ENCODE measurements at places on chromosomes 1 and 21.

GRCh38 chr1:65812065-65812464 lies 19.4 kb downstream of the PDE4B start:
- DNase-seq, result peak; percentile 77

GRCh38 chr1:218673170-218673569 lies 328.0 kb downstream of the TGFB2 start:
- no peak for DNase-seq

- no peak for DNase-seq
Observed at GRCh38 chr1:51749151-51749550, 129.4 kb downstream of the NRDC start.

GRCh38 chr1:198423673-198424072 lies 116.8 kb downstream of the ATP6V1G3 start:
- DNase-seq, result no peak

GRCh38 chr1:240843798-240844197 lies 231.8 kb upstream of the GREM2 start:
- no peak for DNase-seq

- peak; percentile 30 for DNase-seq
Observed at GRCh38 chr1:167936930-167937708, at the start of gene MPC2. Gene MPC2, minus strand, starts transcription at chr1:167937072. Its CDS starts 1,231 bp downstream, at chr1:167935841.

DNA sequence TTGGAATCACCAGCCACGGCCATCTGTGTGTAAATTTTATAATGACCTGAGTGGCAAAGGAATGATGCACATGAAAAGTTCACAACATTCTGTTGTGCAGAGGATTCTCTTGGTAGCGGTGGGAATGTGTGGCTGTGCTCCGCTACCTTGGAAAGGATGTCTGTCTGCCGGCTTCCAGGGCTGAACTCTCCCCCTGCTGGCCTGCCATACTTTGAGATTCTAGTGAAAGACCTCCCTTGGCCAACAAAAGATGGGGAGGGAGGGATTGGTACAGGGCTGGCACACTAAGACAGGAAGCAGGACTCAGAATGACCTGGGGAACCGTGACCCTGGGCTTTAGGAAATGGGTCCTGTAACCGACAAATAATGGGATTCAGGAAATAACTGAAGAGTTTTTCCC lies 194.5 kb upstream of the PLD5 start:
- no peak for DNase-seq

GRCh38 chr1:27571439-27572018 lies 32.4 kb downstream of the AHDC1 start:
- no peak for DNase-seq

DNA sequence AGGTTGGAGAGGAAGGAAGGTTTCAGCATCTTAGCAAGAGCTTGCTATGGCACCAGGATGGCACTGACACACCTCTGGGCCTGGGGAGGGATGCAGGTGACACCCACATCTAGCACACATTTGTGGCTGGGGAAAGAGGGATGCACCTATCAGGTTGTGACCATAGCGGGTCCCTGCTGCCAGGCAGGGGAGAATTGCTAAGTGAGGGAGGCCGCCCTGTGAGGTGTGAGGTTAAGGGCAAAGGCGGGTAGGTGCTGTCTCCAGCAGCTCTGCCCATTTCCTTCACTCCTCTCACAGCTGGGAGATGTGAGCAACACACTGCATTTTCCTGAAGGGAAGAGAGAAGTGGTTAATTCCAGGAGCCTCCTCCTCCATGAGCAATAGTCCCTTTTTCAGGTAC lies 83.2 kb upstream of the TLR5 start:
- DNase-seq, result no peak

GRCh38 chr1:239308701-239309333 lies 77.6 kb upstream of the CHRM3 start:
- DNase-seq, result no peak

- DNase-seq, result no peak
Observed at GRCh38 chr1:191905781-191906180, 252.5 kb upstream of the RGS18 start.

- DNase-seq, result no peak
Observed at GRCh38 chr1:96104906-96105305, 616.7 kb upstream of the PTBP2 start.

- DNase-seq, result no peak
Observed at GRCh38 chr1:177307771-177308170, 137.0 kb downstream of the BRINP2 start.

GRCh38 chr1:111624382-111624781 lies 4.8 kb downstream of the RAP1A start:
- no peak for DNase-seq

DNA sequence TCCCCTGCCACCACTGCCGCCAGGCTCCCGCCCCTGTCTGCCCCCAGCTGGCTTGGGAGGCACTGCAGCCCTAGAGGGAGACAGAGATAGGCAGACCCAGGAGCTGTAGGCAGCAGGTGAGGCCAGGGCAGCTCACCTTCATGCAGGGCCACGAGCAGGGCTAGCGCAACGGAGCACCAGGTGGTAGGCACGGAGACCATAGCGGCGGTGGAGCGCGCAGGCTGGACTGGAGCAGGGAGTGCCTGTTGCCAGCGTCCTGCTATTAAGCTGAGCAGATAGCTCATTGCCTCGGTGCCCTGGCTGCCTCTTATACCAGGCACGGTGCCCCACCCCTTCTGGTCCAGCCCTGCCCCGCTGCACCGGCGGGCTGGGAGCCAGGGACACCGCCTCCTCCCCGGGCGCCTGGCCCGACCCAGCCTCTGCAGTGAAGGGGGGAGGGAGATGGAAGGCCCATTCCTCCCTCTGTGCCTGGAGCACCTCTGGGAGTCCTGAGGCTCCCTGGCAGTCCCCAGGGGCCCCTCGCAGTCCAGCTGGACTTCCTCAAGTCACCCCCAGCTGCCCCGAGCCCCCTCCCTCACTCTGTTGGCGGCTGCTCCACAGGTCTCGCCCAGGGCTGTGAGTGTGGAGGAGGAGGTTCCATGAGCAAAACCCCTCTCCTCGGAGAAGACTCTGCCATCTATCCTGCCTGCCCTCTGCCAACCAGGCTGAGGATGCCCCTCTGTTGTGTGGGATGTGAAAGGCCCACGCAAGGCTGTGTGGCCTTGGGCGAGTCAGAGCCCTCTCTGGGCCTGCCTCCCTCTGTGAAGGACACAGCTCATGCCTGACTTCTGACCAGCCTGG lies at the start of gene EDN2:
Gene EDN2 (minus strand): TSS at position 282 of the 840 bp plus-strand sequence. CDS start 82 bp downstream, at position 200.
- DNase-seq, result peak; percentile 100

DNA sequence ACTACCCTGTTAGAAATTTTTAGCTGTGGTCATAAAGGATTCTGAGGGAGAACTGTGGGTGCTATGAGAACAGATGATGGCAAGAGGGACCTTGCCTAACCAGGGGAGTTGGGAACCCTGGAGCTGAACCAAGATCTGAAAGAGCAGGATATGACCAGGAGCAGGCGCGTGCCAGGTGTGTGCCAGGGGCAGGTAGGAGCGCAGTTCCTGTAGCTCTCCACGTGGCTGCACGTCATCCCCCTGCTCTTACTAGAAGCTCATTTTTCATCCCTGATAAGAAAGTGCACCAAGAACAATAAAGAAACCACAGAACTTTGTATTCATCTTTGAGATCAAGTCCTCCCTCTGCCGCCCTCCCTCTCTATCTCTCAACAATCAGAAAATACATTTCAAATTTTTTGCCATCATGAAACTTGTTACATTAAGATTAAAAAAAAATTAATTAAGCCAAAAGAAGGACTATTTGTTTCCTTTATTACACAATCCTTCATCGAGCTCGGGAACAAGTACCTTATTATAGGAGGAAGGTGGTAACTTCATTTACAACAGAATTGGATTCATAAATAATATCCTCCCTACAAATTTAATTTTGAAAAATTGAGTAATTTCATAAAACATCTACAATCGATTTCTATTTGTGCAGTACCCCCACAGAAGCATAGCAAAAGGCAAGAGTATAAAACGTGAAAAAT lies 78.5 kb downstream of the SLC35F3 start:
- DNase-seq, result no peak

GRCh38 chr1:30743584-30744059 lies 14.0 kb downstream of the LAPTM5 start:
- DNase-seq, result no peak

DNA sequence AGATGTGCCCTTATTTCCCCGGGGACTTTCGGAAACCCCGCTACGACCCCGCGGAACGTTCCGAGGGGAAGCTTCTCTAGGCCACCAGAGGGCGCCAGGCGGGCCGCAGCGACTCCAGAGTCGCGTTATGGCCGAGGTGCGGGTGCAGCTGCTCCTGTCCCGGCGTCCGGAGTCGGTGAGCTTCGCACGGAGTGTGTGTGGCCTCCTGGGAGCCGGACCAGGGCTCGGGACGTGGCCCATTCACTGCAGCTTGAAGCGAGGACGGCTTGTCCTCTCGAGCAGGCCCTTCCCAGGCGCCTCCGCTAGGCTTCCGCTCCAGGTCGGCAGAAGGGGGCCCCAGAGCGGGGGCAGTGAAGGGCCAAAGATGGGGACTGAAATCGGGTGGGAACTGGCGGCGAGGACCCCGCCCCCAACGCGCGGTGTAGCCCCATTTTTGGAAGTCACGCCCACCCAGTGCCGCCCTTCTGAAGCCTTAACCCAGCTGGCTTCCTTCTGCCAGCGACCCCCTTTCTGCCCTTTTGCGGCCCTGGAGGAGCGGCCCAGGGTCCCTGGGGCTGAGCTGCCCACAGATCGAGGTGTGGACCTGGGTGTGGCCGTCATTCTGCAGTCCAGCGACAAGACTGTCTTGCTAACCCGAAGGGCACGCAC lies at the start of gene NUDT17:
Gene NUDT17 (plus strand): TSS at position 117 of the 648 bp plus-strand sequence. CDS start 11 bp downstream, at position 128.
- DNase-seq, result peak; percentile 59

DNA sequence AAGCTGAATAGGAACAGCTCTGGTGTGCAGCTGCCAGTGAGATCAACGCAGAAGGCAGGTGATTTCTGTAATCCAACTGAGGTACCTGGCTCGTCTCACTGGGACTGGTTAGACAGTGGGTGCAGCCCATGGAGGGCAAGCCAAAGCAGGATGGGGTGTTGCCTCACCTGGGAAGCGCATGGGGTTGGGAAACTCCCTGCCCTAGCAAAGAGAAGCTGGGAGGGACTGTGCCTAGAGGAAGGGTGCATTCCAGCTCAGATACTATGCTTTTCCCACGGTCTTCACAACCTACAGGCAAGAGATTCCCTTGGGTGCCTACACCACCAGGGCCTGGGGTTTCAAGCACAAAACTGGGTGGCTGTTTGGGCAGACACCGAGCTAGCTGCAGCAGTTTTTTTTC lies 183.2 kb downstream of the DNM3 start:
- no peak for DNase-seq

DNA sequence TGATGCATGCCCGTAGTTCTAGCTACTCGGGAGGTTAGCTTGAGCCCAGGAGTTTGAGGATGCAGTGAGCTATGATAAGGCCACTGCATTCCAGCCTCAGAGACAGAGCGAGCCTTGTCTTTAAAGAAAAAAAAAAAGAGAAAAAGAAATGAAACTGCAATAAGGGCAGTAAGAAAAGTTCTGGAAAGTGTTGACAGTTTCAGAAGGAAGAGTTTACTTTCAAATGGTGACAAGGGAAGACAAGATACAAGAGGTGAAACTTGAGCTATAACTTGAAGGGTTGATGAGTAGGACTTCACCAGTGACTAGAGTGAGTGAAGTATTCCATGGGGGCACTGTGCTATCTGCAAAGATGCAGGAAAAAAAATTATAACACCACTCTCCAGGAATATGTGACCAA lies 125.0 kb downstream of the AKT3 start:
- no peak for DNase-seq

- DNase-seq, result no peak
Observed at GRCh38 chr1:202563818-202564217, 146.4 kb downstream of the SYT2 start.

GRCh38 chr1:36905941-36906340 lies 128.4 kb downstream of the GRIK3 start:
- no peak for DNase-seq

GRCh38 chr21:41976611-41977010 lies 22.8 kb upstream of the C2CD2 start:
- no peak for DNase-seq

GRCh38 chr1:164773102-164773501 lies 214.1 kb downstream of the PBX1 start:
- no peak for DNase-seq

- no peak for DNase-seq
Observed at GRCh38 chr1:70719154-70719553, 308.1 kb downstream of the CTH start.

DNA sequence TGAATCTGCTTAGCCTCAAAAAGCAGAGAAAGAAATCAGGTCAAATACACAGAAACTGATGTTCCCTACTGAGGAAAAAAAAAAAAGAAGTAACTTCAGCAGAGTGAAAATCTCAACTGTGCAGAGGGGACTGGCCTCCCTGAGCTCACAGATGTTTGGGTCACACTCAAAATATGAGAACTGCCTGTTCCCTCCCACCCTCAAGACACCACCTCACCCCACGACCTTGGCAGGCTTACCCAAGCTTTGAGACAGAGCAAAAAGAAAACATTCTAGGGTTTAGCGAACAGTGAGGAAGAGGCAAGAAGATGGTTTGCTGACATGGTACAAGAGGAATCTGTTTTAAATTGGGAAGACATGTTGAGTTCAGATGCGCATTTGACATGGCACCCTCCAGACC lies 48.8 kb downstream of the NID1 start:
- no peak for DNase-seq

DNA sequence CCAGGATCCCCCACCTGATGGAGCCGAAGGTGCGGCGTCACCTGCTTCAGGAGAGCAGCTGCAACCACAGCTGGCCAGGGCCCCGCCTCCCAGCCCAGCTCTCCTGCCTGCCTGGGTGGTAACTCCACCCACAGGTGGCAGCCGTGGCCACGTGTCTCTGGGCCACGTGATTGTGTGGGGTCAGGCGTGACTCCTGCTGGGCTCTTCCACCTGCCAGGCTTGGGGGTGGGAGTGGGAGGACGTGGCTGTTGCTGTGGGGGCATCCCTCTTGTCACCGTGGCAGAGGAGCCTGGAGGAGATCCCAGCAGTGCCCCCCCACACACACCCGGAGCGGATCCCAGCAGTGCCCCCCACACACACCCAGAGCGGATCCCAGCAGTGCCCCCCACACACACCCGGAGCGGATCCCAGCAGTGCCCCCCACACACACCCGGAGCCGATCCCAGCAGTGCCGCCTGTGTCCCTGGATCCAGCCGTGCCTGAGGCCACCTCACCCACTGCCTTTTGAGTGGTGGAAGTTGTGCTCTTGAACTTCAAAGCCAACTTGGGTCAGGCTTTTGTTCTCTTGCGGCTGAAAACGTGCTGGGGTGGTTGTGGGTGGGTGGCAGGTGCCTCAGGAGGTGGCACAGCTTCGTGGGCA lies 32.2 kb downstream of the POFUT2 start:
- peak; percentile 86 for DNase-seq

- no peak for DNase-seq
Observed at GRCh38 chr21:41098076-41098475, 69.9 kb upstream of the BACE2 start.

GRCh38 chr1:163836481-163836880 lies 514.7 kb downstream of the NUF2 start:
- no peak for DNase-seq

- no peak for DNase-seq
Observed at GRCh38 chr1:83682132-83682531, 316.8 kb downstream of the TTLL7 start.

- DNase-seq, result no peak
Observed at GRCh38 chr1:160363951-160364735, 2.7 kb upstream of the NHLH1 start.

DNA sequence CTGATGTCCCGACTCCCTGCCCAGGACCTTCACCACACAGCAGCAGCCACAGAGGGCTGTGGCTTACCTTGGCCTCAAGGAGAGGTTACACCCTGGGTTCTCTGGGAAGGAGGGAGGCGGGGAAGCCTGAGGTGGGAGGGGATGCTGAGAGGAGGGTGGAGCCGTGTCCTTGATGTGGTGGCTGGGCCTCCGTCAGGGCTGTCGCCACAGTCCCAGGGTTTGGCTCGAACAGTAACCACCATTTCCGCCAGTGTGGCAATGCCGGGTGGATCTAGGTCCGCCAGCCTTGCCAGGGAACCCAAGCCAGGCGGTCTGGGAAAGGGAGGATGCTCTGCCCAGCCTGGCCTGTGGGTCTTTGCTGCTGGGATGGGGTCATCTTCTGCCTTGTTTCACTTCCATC lies 18.4 kb upstream of the CDCA8 start:
- no peak for DNase-seq
